ENCODE measurements at places on chromosomes 12 and 14.

DNA sequence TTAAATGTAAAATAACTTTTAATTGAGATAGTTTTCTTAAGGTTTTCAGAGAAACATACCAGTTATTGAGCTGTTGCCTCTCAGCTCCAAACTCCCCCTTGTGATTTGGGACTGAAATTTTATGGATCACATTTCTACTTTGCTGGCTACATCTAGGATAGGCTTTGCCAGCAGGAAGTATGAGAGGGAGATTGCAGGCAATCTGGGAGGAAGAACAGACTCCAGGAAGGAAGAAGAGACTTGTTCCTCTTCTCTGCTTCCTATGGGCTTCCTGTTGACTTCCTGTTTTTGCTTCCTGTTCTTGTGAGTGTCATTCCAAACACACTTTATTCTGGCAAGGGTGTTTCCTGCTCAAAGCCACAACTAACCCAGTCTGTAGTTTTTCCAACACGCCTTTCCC is 312.9 kb downstream of the ITPR2 start:
- no peaks in the 10 kb centered on the region for H3K27me3 ChIP-seq
- H3K4me3 ChIP-seq, result no peak overlapping the region
- DNase-seq, result no peak
- H3K27ac ChIP-seq, result no peak overlapping the region
- no peaks in the 10 kb centered on the region for H3K4me1 ChIP-seq

DNA sequence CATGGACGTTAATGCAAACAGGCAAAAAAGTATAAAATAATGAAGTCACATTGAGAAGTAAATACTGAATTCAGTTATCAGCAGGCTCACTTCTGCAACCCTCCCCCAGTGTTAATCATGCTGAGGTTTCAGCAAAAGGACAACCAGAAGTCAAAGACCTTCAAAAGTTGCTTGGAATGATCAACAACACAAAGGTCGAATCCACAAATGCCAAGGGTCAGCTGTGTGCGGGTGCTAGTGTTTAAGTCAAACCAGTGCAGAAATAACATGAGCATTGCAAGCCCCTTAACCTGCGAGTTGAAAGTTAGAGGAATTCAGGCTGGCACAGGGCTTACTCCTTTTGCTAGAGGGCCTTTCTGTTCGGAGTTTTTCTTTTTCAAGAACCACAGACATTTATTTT is 436.7 kb upstream of the SEL1L start:
- H3K4me1 ChIP-seq, result no peaks in the 10 kb centered on the region
- H3K27me3 ChIP-seq, result no peaks in the 10 kb centered on the region
- H3K36me3 ChIP-seq, result no peaks in the 10 kb centered on the region
- DNase-seq, result no peak
- H3K27ac ChIP-seq, result no peak overlapping the region

- H3K27ac ChIP-seq, result no peak overlapping the region
- no peaks in the 10 kb centered on the region for H3K36me3 ChIP-seq
- no peaks in the 10 kb centered on the region for H3K4me1 ChIP-seq
- H3K4me3 ChIP-seq, result no peak overlapping the region
- no peak for DNase-seq
Observed at GRCh38 chr14:72075649-72076334, 143.6 kb downstream of the RGS6 start.

DNA sequence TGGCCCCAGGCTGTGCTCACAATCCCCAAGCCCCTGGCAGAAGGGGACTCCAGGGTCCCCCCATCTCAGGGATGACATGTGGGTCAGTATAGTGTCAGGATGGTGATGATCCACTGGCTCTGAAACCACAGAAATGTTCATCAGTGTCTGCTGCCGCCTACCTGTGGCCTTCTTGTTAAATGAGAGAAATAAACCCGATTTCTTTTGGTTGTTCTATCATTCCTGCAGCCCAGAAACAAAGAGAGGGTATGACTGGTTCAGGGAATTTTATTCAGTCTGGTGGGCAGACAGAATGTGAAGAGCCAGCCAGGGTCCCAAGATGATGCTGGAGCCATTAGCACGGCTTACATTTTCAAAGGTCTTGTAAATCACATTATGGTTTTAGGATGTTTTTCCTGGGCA is 86.6 kb downstream of the CRADD start:
- no peak for DNase-seq
- no peaks in the 10 kb centered on the region for H3K36me3 ChIP-seq
- H3K4me3 ChIP-seq, result no peak overlapping the region
- peaks cover 20% of the 10 kb centered on the region for H3K4me1 ChIP-seq
- no peaks in the 10 kb centered on the region for H3K27me3 ChIP-seq

DNA sequence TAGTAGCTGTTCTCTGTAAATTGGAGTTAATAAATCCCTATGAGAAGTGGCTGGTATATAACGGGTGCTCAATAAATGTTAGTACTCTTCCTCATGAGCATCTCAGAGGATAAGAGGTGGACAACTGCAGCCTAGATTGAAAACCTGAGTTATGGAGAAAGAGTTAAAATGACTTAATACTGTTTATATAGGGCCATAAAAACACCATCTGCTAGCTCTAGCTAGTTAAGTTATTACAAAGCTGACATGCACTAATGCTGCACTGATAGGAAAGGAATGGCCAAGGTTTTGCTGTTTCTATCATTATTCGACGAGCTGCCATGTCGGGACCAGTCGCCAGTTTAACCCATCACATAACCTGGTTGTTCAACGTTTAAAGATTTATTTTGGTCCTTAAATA is 72.0 kb upstream of the SEL1L start:
- no peaks in the 10 kb centered on the region for H3K36me3 ChIP-seq
- H3K4me3 ChIP-seq, result no peak overlapping the region
- no peak overlapping the region for H3K27ac ChIP-seq
- no peak for DNase-seq
- H3K4me1 ChIP-seq, result no peaks in the 10 kb centered on the region

DNA sequence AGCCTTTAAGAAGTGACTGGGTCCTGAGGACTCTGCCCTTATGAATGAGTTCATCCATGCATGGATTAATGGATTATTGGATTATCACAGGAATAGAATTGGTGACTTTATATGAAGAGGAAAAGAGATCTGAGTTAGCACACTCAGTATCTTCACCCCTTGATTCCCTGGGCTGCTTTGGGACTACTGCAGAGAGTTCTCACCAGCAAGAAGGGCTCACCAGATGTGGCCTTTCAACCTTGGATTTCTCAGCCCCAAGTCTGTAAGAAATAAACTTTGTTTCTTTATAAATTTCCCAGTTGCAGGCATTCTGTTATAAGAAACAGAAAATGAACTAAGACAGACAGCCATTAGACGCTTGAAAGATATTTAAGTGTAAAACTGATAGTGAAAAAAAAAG is 509.2 kb downstream of the FLRT2 start:
- no peaks in the 10 kb centered on the region for H3K27me3 ChIP-seq
- DNase-seq, result no peak
- H3K4me1 ChIP-seq, result no peaks in the 10 kb centered on the region
- no peak overlapping the region for H3K4me3 ChIP-seq
- no peaks in the 10 kb centered on the region for H3K36me3 ChIP-seq
- no peak overlapping the region for H3K27ac ChIP-seq

GRCh38 chr14:69259527-69260189 is at the start of gene GALNT16:
Gene GALNT16, plus strand, starts transcription at chr14:69260158. Its CDS starts 133 bp downstream, at chr14:69260291.
- peak within 1 kb of the TSS; percentile 75 for H3K4me3 ChIP-seq
- H3K36me3 ChIP-seq, result no peaks in the 10 kb centered on the region
- DNase-seq, result no peak
- no peak within 1 kb of the TSS for H3K27ac ChIP-seq
- no peaks in the 10 kb centered on the region for H3K27me3 ChIP-seq

- H3K36me3 ChIP-seq, result peaks cover 74% of the 10 kb centered on the region
- H3K4me1 ChIP-seq, result no peaks in the 10 kb centered on the region
- DNase-seq, result no peak
- no peak overlapping the region for H3K4me3 ChIP-seq
Observed at GRCh38 chr12:131729254-131729955, 18.5 kb downstream of the SFSWAP start.

GRCh38 chr14:66473223-66473622 is 12.9 kb upstream of the CCDC196 start:
- H3K4me3 ChIP-seq, result no peak overlapping the region
- H3K27me3 ChIP-seq, result no peaks in the 10 kb centered on the region
- H3K27ac ChIP-seq, result no peak overlapping the region
- H3K4me1 ChIP-seq, result peaks cover 2% of the 10 kb centered on the region

DNA sequence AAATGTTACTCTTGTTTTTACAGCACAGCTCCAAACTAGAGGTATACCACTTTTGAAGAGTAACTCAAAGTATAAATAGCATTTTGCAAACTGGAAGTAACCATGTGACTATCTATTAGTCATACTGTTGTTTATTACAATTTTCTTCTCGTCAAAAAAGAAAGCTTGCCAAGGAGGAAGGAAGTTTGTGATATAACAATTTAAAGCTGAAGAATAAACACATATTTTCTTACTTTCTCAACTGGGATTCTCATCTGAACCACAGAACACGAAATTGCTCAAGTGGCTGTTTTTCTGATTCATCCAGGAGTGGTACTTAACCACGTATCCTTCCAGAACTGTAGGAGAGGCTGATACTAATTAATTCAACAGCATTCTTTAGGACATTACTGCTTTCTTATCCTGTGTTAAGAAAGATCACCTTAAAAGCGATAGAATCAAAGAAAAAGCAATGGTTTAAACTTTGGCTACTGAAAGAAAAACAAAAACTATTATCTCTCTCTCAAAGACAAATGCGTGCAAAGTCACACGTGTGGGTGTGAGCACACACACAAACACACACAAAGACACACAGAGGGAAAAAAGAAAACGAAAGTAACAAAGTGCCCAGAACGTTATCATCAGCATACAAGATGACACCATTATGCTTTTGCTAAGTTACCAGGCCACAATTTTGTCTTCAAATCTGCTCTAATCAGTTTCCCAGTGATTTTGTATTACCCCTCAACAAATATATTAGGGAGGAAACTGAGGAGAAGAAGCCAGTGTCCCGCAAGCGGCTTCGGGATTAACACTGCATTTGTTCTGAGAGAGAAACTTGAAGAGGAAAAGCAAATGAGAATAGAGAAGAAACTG is at the start of gene CLEC2B:
Gene CLEC2B, minus strand, starts transcription at position 48 of the 855 bp plus-strand sequence.
- H3K4me1 ChIP-seq, result peaks cover 5% of the 10 kb centered on the region
- H3K27me3 ChIP-seq, result no peaks in the 10 kb centered on the region
- H3K27ac ChIP-seq, result peak within 1 kb of the TSS; percentile 53
- no peaks in the 10 kb centered on the region for H3K36me3 ChIP-seq
- H3K4me3 ChIP-seq, result peak within 1 kb of the TSS; percentile 62
- DNase-seq, result no peak

DNA sequence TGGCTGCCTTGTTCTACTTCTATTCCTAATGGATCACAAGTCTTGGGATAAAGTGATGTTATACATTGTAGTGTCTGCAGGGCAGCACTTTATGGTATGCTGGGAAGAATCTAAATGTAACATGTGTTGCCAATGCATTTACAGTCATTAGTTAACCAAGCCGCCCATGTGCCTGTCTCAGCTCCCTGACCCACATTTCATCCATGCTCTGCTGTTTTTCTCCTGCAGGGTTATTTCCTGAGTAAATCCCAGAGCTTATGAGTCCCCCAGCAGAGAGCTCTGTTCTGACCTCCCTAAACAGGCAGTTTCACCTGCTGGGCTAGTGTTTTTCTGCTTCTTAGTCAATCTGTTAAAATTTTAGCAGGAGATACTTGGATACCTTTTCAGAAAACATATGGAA is 4.4 kb upstream of the TMTC2 start:
- H3K36me3 ChIP-seq, result no peaks in the 10 kb centered on the region
- H3K4me3 ChIP-seq, result no peak overlapping the region
- no peak for DNase-seq
- H3K4me1 ChIP-seq, result peaks cover 4% of the 10 kb centered on the region

DNA sequence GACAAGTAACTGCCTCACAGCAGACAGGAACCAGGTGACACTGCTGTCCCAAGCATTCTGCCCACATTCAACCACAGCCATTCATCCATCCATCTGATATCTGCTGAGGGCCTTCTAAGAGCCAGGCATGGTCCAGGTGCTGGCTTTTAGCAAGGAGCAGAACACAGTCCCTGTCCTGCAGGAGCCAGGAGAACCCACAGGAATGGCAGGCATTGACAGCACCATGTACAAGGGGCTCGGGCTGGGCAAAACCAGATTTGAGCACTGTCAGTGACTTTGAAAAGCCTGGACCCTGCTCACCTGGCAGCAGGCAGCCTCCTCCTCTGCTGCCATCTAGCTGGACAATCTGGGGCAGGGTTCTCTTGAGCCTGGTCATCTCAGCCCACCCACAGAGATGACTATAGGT is 137.0 kb downstream of the ZFP36L1 start:
- no peak for DNase-seq
- no peaks in the 10 kb centered on the region for H3K27me3 ChIP-seq
- H3K4me1 ChIP-seq, result peaks cover 7% of the 10 kb centered on the region
- no peak overlapping the region for H3K27ac ChIP-seq
- no peaks in the 10 kb centered on the region for H3K36me3 ChIP-seq

- H3K4me3 ChIP-seq, result no peak overlapping the region
- no peak for DNase-seq
- H3K36me3 ChIP-seq, result no peaks in the 10 kb centered on the region
- no peaks in the 10 kb centered on the region for H3K27me3 ChIP-seq
Observed at GRCh38 chr12:94925729-94926128, 77.8 kb downstream of the NDUFA12 start.

GRCh38 chr12:106953352-106954250 is 2.1 kb upstream of the TMEM263 start:
- DNase-seq, result no peak
- H3K27ac ChIP-seq, result no peak overlapping the region
- H3K4me3 ChIP-seq, result no peak overlapping the region
- H3K4me1 ChIP-seq, result peaks cover 11% of the 10 kb centered on the region

DNA sequence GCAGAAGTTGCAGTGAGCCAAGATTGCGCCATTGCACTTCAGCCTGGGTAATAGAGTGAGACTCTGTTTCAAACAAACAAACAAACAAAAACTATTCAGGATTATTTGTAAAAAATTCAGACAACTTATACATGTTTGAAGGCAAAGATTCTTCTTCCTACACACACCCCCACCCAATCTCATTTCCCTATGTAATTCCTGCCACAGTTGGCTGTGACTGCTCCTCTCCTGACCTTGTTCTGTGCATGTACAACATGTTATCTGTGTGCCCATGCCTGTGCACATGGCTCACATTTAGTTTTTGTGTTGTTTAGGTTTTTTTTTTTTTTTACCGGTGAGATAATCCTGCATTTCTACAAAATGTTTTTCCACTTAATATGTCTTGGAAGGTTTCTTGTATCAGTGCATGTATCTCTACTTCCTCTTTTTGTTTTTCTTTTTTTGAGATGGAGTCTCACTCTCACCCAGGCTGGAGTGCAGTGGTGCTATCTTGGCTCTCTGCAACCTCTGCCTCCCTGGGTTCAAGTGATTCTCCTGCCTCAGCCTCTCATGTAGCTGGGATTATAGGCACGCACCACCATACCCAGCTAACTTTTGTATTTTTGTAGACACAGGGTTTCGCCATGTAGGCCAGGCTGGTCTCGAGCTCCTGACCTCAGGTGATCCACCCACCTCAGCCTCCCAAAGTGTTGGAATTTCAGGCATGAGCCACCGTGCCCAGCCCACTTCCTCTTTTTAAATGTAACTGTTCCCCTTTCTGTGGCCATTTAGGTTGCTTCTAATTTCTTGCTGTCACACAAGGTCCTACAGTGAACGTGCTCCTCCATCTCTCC is 8.7 kb downstream of the CFAP251 start:
- no peak overlapping the region for H3K4me3 ChIP-seq
- DNase-seq, result no peak
- H3K4me1 ChIP-seq, result peaks cover 25% of the 10 kb centered on the region
- no peak overlapping the region for H3K27ac ChIP-seq

GRCh38 chr12:110531741-110532333 is 29.7 kb downstream of the RAD9B start:
- DNase-seq, result no peak
- no peak overlapping the region for H3K27ac ChIP-seq
- H3K36me3 ChIP-seq, result no peaks in the 10 kb centered on the region
- H3K4me3 ChIP-seq, result no peak overlapping the region

Measured in thoracic aorta (tissue), 2 donors.